ENCODE measurements at places on chromosomes 6 and 20. TPM values are rescaled to one million over a fixed set of nuclear protein-coding genes. Genes with fewer than 3 reads are reported as not detected.

GRCh38 chr20:48717095-48717672 lies 110.6 kb downstream of the PREX1 start:
- H3K4me3 ChIP-seq: no peak overlapping the region
- no peaks in the 10 kb centered on the region for H3K27me3 ChIP-seq
- no peak overlapping the region for H3K27ac ChIP-seq
- DNase-seq: no peak
- H3K36me3 ChIP-seq: no peaks in the 10 kb centered on the region

DNA sequence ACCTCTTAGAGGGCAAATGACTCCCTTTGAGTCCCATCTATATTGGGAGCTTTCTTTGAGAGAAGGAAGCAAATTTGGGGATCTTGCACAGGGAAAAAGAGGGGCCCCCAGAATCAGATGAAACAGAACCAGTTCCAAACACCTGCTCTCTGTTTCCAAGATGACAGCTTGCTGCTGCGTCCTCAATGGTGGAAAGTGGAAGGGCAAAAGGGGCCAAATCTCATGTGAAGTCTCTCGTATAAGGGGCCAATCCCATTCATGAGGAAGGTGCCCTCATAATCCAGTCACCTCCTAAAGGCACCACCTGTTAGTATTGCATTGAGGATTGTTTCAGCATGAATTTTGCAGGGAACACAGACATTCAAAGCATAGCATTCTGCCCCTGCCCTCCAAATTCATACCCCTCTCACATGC lies 483 bp upstream of the SERPINB1 start:
- no peaks in the 10 kb centered on the region for H3K27me3 ChIP-seq
- H3K27ac ChIP-seq: peak overlapping the region; percentile 92
- peak overlapping the region; percentile 58 for H3K4me3 ChIP-seq
- peaks cover 34% of the 10 kb centered on the region for H3K4me1 ChIP-seq
- no peak for DNase-seq

The RAET1L gene
- total RNA-seq: 8.3 TPM

DNA sequence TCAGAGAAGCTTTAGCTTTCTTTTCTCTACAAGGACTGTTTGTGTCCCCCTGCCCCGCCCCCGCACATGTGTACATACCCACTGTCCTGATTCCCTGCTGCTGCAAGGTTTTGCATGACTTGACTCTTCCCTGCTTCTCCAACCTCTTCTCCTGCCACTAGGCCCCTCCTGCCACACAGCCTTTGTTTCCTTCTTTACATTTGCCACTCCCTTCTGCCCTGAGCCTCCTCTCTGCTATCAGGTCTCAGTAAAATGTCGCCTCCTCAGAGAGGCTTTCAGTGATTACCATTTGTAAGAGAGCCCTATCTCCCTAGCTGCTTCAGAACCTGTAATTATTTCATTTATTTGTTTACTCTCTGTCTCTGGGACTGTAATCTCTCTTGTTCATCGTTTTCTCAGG lies 56.4 kb upstream of the VSTM2L start:
- H3K27ac ChIP-seq: no peak overlapping the region
- DNase-seq: no peak
- H3K4me1 ChIP-seq: no peaks in the 10 kb centered on the region
- no peak overlapping the region for H3K4me3 ChIP-seq
- no peaks in the 10 kb centered on the region for H3K27me3 ChIP-seq

- no peak overlapping the region for H3K27ac ChIP-seq
- H3K27me3 ChIP-seq: no peaks in the 10 kb centered on the region
- H3K36me3 ChIP-seq: no peaks in the 10 kb centered on the region
- H3K4me3 ChIP-seq: no peak overlapping the region
- H3K4me1 ChIP-seq: no peaks in the 10 kb centered on the region
- no peak for DNase-seq
Observed at GRCh38 chr20:51869002-51869401, 66.7 kb upstream of the SALL4 start.

DNA sequence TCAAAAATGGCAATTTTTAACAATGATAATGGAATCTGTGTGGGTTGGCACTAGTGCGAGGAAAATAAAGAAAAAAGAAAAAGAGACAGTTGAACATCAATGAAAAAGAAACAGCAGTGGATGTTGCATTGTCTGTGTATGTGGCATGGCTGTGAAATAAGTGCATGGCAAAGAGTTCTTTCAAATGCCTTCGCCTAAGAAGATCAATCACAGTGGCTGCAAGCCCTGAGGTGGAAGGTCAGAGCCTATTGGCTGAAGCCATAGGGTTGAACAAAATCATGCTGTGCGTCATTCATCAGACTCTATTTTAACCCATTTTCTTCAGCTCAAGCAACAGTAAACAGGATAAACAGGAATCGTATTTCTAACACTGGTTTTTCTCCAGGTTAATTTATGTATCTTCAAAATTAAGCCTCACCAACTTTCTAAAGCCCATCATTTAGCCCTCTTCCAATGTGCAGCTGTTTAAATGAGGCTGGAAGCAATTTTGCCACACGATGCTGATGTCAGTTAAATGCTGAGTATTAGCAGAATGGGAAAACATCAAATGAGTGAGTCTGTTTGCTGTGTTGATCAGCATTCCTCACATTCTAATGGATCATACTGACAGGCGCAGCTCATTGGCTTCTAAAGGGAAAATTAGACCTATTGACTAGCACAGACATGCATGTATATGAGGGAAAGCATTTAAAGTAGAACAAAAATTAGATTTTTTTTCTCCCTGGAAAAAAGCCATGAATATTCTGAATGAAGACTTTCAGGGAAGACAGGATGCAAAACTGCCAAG lies 955.9 kb upstream of the EYS start:
- H3K27ac ChIP-seq: no peak overlapping the region
- H3K4me1 ChIP-seq: no peaks in the 10 kb centered on the region
- no peaks in the 10 kb centered on the region for H3K36me3 ChIP-seq
- no peak for DNase-seq

- DNase-seq: no peak
- H3K4me1 ChIP-seq: peaks cover 31% of the 10 kb centered on the region
- no peak overlapping the region for H3K4me3 ChIP-seq
- peak overlapping the region; percentile 24 for H3K27ac ChIP-seq
- H3K27me3 ChIP-seq: no peaks in the 10 kb centered on the region
- peaks cover 20% of the 10 kb centered on the region for H3K36me3 ChIP-seq
Observed at GRCh38 chr20:63891061-63892002, 3.6 kb upstream of the DNAJC5 start.

DNA sequence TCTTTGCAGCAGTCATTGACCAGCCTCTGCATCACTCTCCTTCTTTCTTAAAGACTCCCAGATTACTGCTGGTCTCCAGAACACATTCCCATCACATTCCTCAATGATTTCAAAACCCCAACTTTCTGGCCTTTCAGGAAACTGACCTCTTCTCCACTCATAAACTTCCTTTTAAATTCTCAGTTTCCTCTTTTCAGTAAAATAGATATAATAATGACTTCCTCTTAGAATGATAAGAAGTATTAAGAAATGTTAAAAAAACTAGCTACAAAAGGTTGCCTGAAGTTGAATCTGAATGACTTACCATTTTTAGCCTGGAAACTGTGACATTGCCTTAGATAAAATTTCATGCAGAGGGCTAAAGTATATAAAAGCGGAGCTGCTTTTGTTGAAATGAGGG lies 239.3 kb downstream of the OGFRL1 start:
- no peaks in the 10 kb centered on the region for H3K27me3 ChIP-seq
- H3K36me3 ChIP-seq: no peaks in the 10 kb centered on the region
- DNase-seq: no peak
- no peak overlapping the region for H3K4me3 ChIP-seq

GRCh38 chr20:48189181-48189580 lies 403.9 kb upstream of the SULF2 start:
- no peak overlapping the region for H3K4me3 ChIP-seq
- no peaks in the 10 kb centered on the region for H3K36me3 ChIP-seq
- DNase-seq: no peak
- H3K27ac ChIP-seq: no peak overlapping the region

DNA sequence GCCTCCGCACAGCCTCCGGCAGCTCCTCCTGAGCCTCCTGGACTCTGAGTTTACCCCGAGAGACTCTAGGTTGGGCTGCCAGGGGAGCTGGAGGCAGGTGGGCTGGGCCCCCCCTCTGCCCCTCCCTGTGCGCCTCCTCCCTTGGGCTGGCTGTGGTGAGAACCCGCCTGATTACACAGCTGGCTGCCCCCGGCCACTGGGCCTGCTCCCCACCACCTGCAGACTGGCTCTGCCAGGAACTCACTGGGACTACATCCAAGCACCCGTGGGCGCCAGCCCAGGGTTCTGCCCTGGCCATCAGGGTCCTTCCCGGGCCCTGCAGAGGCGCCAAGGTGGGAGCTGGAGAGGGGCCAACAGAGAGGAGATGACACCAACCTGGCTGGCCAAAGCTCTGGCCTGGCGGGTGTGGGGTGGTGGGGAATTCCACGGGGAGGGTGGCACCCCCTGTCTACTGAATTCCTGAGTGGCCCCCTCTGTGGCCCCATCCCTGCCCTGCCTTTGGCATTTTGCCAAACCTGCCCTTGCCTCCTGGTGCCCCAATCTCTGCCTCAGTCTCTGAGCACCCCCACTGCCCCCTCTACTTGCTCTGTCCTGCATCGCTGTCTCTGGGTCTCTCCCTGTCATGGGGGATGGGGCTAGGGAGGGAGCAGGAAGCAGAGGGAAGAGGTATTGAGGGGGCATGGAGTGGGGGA lies 21.9 kb upstream of the CDH22 start:
- no peaks in the 10 kb centered on the region for H3K27me3 ChIP-seq
- no peak for DNase-seq
- H3K27ac ChIP-seq: no peak overlapping the region
- H3K4me1 ChIP-seq: peaks cover 9% of the 10 kb centered on the region
- no peaks in the 10 kb centered on the region for H3K36me3 ChIP-seq
- no peak overlapping the region for H3K4me3 ChIP-seq

DNA sequence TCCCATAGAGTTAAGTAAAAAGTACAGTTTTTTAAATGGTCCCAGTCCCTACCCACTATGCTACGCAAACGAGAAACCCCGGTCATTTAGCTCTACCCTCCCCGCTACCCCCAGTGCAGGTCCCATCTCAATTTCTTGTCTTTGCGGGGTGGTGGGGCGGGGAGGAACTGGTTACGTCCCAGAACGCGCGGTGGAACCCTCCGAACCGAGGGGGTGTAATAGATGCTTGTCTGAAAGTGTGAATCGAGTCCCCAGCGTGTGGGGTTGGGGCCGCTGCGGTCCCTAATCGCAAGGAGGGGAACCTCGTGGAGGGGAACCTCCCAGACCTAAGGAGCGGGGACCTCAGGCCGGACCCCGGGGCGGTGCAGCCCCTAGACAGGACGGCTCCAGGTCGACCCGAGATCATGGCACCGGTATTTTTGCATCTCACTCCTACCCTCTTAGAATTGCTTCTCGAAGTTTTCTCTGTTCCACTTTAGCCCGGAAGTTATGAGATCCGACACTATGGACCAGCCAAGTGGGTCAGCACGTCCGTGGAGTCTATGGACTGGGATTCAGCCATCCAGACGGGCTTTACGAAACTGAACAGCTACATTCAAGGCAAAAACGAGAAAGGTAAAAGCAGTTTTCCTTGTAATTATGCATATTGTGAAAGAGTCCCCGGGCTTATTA lies 779 bp downstream of the HEBP2 start:
- peaks cover 34% of the 10 kb centered on the region for H3K36me3 ChIP-seq
- H3K4me1 ChIP-seq: peaks cover 39% of the 10 kb centered on the region
- H3K27ac ChIP-seq: peak overlapping the region; percentile 96

DNA sequence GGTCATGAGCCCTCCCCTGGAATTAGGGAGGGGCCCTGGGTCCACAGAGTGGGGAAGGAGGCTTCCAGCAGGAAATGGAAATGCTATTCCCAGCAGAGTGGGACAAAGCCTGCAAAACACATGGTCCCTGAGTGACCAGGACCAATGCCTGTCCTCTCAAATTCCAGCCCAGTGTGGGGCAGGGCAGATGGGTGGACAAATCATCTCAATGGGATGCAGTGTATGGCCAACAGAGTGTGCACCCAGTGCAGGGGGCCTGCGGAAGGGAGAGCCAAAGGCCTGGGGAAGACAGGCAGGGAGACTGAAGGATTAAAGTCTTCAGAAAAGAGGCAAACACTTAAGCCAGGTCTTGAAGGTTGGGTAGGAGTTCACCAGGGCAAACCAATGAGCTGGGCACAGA lies 28.7 kb upstream of the PHACTR3 start:
- H3K4me3 ChIP-seq: no peak overlapping the region
- DNase-seq: no peak
- no peaks in the 10 kb centered on the region for H3K27me3 ChIP-seq
- no peaks in the 10 kb centered on the region for H3K36me3 ChIP-seq
- peaks cover 17% of the 10 kb centered on the region for H3K4me1 ChIP-seq
- H3K27ac ChIP-seq: no peak overlapping the region

DNA sequence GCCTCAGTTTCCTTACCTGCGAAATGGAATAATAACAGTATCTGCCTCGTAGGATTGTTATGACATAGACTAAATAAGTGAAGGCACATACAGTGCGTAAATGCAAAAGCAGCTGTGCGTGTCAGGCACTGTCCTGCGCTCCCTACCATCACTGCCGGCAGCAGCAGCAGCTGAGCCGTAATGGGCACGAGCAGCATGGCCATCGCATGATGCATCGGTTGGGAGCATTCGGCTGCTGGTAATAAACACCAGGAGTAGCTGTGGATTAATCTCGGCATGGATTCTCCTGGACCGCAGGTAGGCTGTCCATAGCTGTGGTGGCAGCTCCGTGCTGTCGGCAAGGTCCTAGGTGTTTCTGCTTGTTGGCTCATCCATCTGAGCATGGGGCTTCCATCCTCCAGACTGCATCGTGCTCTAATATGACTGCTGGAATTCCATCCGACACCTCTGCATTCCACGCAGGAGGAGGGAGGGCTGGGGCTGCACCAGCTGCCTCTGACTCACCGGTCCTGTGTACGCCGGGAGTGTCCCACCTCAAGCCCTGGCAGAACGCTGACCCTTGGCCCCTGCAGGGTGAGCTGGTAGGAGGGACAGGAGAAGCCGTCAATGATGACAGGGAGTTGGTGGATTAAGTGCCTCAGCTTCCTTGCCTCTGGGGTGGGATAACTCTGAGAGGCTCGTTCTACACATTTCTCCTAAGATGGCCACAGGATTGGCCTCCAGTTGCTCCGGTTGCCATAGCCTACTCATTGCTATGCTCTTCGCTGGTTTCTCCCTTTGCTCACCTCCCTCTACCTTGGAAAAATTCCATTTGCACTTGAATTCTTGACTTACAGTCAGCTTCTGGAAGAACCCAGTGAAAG lies 100.9 kb upstream of the PMEPA1 start:
- no peak overlapping the region for H3K27ac ChIP-seq
- H3K4me1 ChIP-seq: peaks cover 3% of the 10 kb centered on the region
- H3K36me3 ChIP-seq: no peaks in the 10 kb centered on the region
- no peaks in the 10 kb centered on the region for H3K27me3 ChIP-seq
- H3K4me3 ChIP-seq: no peak overlapping the region

The MEP1A gene
- not detected for total RNA-seq

GRCh38 chr20:17140894-17141293 lies 85.9 kb upstream of the PCSK2 start:
- no peaks in the 10 kb centered on the region for H3K36me3 ChIP-seq
- H3K4me1 ChIP-seq: no peaks in the 10 kb centered on the region
- no peaks in the 10 kb centered on the region for H3K27me3 ChIP-seq
- H3K4me3 ChIP-seq: no peak overlapping the region

- no peaks in the 10 kb centered on the region for H3K4me1 ChIP-seq
- no peak overlapping the region for H3K27ac ChIP-seq
- no peak overlapping the region for H3K4me3 ChIP-seq
- no peak for DNase-seq
- no peaks in the 10 kb centered on the region for H3K36me3 ChIP-seq
Observed at GRCh38 chr6:109303640-109304283, 78.5 kb downstream of the CD164 start.

Data from vagina (tissue), 2 donors.